ENCODE measurements at places on chromosomes 12 and 14. TPM values are rescaled to one million over a fixed set of nuclear protein-coding genes. Genes with fewer than 3 reads are reported as not detected.

The CD69 gene
- total RNA-seq: 0.66 TPM

The CPSF6 gene
- 21.4 TPM for total RNA-seq

The GPRC5D gene
- not detected for total RNA-seq

The CDCA4 gene
- 1.5 TPM for total RNA-seq

The SUSD6 gene
- 24.1 TPM for total RNA-seq

The NKX2-1 gene
- total RNA-seq: not detected

The INHBE gene
- total RNA-seq: not detected

The KRT72 gene
- total RNA-seq: not detected

The PPFIA2 gene
- total RNA-seq: 0.35 TPM

The INHBC gene
- total RNA-seq: not detected

The ST8SIA1 gene
- total RNA-seq: 1.2 TPM

The AHSA1 gene
- 40.4 TPM for total RNA-seq

- DNase-seq: no peak
These were observed 181.9 kb downstream of the PRKCH start for GRCh38 chr14:61503167-61503801.

GRCh38 chr12:112188130-112188830 is 62.9 kb downstream of the TRAFD1 start:
- DNase-seq: no peak

DNA sequence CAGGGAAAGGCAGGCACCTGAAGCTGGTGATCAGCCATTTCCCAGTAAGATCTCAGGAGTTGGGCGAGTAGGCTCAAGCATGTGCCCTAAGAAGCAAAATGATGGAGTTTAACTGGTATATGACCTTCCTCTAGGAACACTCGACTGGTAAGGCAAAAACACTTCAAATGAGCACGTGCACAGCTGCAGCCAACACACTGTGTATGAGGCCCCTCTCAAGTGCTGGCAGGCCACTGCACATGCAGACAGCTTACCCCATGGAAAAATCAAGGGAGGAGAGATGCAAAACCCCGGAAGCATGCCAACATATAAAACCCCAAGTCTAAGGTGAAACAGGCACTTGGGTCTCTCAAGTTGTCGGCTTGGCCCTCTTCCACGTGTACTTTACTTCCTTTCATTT is 39.2 kb downstream of the TTLL5 start:
- DNase-seq: no peak

DNA sequence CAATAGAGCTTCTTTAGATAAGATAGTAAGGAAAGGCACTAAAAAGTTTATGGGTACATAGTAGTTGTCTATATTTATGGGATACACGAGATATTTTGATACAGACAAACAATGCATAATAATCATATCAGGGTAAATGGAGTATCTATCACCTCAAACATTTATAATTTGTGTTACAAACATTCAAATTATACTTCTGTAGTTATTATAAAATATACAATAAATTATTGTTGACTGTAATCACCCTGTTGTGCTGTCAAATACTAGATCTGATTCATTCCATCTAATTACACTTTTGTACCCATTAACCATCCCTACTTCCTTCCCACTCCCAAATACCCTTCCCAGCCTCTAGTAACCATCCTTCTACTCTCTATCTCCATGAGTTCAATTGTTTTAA is 179.7 kb downstream of the FOXG1 start:
- DNase-seq: no peak

DNA sequence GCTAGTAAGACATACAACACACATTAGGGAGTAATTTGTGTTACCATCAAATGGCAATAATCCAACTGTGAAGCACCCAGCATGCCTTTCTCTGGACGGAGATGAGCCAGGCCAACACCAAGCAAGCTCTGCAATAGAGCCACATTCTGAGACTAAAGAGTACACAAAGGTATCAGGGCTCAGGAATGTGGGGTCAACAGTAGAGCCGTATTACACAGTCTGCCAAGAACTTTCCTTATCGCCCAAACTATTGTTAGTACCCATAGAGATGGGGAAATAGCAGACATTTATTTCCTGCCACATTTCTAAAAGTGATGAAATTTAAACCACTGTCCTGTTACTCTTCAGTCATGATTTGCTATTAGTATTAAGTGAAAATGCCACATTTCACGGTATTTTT is 113.7 kb downstream of the BMP4 start:
- peak; percentile 25 for DNase-seq

DNA sequence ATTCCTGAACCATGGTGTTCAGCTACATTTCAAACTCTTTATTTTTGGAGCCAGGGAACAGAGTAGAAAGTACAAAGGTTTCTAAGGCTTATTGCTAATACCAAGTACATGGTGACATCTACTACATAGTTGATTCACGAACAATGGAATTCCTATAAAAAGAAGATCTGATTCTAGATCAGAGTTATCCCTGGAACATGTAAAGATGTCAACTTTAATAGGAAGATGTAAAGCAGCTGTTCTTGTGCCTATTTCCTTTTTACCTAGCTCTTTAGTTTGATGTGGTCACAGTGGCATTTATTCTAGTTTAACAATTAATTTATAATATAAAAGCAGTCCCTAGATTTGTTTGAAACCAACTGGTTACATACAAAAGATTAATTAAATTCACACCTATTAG is 99.5 kb downstream of the NUBPL start:
- DNase-seq: no peak

DNA sequence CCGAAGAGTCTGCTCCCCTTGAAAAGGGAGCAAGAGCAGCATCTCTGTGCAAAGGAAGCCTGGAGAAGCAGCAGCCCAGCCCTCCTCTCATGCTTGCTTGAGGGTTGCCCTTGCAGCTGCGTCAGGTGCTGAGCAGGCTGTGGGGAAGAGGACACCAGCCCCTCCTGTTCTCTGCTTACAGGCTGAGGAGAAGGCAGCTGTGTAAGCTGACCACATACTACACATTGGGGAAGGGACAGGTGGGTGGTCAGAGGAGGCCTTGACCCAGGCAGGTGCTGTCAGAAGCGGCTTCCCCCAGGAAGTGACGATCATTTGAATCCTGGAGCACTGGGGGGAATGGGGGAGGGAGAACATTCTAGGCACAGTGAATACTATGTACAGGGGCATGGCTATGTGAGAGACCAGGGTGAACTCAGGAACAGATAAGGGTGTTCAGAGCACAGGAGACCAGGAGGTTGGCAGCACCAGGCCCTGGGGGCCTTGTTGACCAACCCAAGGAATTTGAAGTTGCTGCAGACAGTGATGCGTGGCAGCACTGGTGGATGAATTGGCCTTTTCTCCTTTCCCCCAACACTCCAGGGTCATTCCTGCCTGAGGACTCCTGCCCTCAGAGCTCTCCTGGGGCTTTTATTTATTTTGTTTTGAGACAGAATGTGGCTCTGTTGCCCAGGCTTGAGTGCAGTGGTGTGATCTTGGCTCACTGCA is 2.7 kb upstream of the KLC1 start:
- no peak for DNase-seq

- DNase-seq: no peak
These were observed 247.4 kb downstream of the NRXN3 start for GRCh38 chr14:78417532-78417931.

- DNase-seq: no peak
These were observed 327.6 kb upstream of the CLEC14A start for GRCh38 chr14:38583471-38583870.

- no peak for DNase-seq
These were observed 220.9 kb downstream of the FOXG1 start for GRCh38 chr14:28987516-28987915.

GRCh38 chr12:113900716-113901115 is 65.4 kb downstream of the RBM19 start:
- DNase-seq: no peak

DNA sequence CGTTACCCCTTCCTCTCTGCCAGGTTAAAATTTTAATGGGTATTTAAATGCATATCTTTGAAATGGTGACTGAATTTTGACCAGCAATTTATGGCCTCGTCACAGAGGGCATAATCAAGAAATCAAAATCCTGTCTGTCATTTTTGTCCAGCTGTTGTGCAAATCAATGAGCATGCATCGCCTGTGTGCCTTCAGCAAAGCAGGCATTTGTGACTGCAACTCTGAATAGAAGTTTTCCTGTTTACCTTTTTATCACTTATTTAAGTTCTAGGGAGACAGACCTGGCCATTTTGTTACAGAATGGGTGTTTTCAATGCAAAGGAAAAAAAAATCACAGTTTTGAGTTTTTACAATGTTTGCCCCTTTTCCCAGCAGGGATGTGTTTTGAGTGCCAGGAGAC is 107.4 kb downstream of the PPM1A start:
- DNase-seq: no peak

DNA sequence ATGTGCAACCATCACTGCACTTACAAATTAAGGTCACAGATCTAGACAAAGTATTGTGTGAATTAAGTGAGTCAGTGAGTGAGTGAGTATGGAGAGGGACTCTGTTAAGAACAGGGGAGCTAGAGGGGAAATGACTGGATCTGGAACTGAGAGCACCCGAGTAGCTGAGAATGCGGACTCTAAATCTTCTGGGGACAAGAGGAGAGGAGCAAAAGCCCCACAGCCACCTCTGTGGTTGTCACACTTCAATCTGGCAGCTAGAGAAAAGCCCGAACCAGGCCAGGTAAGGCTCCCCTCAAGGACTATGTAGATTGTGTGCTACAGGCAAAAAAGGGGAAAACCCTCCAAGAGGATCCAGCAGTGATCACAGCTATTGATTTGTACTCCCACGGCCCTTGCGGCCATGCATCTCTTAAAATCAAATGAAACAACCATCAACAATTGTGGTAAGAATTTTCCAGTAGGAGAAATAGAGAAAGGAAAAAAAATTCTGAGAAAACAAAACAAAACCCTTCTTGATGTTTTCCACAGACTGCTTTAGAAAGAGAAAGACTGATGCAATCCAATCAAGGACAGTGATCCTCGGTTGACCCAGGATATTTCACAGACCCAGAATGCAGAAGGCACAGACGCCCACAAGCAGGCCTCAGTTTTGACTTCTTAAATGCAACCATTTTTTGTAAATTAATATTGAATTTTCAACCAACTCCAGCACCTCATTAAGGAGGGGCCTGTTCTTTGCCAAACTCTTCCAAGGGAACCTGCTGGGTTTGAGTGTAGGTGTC is 109.6 kb downstream of the SLC38A6 start:
- DNase-seq: no peak

DNA sequence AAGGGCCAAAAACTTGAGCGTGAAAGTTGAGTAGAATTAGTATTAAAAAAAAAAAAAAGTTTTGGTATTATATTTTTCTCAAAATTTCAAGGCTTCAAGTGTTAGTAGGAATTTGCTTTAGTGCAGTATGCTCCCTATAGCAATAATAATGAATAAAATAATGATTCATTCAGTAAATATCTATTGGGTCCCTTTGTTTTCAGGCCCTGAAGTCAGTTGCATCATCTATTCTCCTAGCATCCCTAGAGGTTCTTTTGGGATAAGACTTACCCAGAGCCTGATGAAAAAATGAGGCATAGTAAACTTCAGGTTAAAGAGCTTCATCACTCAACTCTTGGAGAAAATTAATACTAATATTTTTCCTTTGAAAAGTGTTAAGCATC is 1.1 kb downstream of the KMT5A start:
- DNase-seq: no peak

- no peak for DNase-seq
These were observed 209.6 kb downstream of the EMP1 start for GRCh38 chr12:13405961-13406703.

GRCh38 chr12:26124446-26125399 is at the start of gene BHLHE41:
Gene BHLHE41 (minus strand): TSS chr12:26125037. CDS start chr12:26124779, 258 bp downstream.
- DNase-seq: peak; percentile 89

DNA sequence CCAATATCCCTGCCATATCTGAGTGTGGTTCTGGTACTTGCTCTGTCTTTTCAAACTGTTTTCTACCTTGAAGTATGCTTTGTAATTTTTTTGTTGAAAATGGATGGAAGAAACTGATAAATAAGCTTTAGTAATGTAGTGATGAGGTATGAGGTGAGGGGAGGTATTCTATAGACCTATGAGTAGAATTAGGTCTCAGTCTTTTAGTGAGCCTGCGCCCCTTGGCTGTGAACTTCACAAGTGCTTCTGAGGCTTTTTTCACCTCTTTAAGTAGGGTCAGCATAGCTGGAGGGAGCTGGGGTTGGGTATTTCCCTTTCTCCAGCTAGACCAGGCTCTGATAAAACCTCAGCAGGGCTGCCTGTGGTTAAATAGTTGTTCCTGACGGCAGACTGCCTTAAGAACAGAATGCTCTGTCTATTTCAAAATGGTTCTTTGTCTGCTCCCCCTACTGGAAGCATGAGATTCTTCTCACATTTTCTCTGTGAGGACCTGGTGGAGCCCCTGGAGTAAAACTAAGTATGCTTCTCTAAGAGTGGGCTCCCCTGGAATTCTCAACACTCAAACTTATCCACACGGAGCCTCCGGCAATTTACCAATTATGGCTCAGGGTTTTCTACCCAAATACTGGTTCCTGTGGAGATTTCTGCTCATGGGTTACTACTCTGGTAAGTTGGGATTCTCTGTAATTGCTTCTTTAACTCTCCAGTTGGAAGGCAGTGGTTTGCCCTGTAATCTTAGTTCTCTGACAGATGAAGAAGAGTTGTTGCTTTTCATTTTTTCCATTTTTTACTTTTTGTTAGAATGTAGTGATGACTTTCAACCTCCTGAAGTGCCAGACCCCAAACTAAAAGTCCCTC is 13.1 kb downstream of the KRT5 start:
- DNase-seq: no peak

DNA sequence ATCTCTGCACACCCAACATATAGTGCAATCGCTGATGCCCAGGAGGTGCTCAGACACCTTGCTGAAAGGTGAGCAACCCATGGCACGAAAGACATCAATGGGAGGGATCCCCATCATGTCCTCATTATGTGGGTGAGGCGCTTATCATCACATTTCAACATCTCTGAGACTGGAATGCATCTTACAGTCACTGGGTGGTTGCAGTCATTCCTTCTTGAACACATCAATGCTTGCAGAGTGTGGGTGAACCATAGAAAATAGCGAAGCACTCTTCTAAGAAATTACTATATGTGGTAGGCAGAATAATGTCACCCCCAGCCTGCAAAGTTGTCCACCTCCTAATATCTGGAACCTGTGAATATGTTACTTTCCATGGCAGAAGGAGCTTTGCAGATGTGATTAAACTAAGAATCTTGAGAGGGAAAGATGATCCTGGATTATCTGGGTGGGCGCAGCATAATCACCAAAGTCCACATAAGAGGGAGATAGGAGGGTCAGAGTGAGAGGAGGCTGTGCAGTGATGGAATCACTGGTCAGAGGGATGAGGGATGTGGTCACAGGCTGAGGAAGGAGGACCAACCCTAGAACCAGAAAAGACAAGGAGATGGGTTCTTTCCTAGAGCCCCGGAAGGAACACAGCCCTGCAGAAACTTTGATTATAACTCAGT is 51.2 kb downstream of the GLRX5 start:
- DNase-seq: no peak

All from pancreas (tissue), 10 donors.